ENCODE measurements at places on chromosomes 3 and 15. TPM values are rescaled to one million over a fixed set of nuclear protein-coding genes. Genes with fewer than 3 reads are reported as not detected.

DNA sequence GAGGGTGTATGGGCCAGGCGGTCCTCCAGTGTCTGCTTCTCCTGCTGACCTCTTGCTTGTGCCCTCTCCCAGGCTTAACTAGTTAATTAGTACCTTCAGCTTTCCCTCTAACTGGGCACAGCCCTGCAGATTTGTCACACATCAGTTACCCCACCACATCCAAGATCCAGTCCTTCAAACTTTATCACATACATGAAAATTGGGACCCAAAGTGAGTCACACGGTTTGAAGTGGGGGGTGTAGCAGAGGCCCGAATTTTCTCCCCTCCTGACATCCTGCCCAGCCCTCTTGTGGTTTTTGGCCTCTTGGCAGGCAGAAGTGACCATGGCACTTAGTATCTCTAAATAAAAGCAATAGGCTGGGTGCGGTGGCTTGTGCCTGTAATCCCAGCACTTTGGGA lies 3.9 kb downstream of the MAPKAPK3 start:
- H3K4me3 ChIP-seq = no peak overlapping the region
- H3K27me3 ChIP-seq = no peaks in the 10 kb centered on the region
- no peak for DNase-seq
- H3K36me3 ChIP-seq = no peaks in the 10 kb centered on the region

DNA sequence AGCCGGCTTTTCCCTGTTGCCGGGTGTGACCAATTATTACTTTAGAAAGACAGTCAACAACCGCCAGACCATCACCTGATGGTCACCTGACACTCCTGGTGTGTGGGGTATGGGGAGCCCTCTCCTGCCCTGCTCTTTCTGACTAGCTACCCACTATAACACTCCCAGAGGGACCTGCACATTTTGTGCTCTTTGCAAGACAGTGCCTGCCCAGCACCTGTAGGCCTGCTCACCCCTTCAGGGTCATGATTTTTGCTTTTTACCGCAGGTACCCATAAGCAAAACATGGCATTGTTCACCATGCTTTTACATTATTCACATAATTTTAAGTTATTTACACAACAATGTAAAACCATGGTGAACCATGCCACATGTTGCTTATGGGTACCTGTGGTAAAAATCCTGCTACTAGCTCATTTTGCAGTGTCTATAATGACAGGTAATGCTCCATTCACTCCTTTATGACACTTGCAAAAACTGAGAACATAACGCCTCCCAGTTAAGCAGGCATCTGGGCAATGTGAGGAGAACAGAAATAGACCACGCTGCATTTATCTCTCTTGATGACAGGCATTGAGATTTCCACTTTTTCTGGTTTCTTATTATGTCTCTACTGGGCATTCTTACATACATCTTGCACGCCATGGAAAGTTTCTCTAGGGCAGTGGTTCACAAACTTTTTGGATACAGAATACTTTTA lies 9.9 kb downstream of the CCRL2 start:
- H3K36me3 ChIP-seq = no peaks in the 10 kb centered on the region
- DNase-seq = no peak
- no peak overlapping the region for H3K27ac ChIP-seq
- H3K27me3 ChIP-seq = no peaks in the 10 kb centered on the region
- H3K4me1 ChIP-seq = peaks cover 13% of the 10 kb centered on the region

- no peaks in the 10 kb centered on the region for H3K4me1 ChIP-seq
- DNase-seq = no peak
- no peak overlapping the region for H3K27ac ChIP-seq
- H3K4me3 ChIP-seq = no peak overlapping the region
These were observed 406.7 kb downstream of the OCA2 start for GRCh38 chr15:27692438-27692837.

- no peaks in the 10 kb centered on the region for H3K27me3 ChIP-seq
- H3K27ac ChIP-seq = peak overlapping the region; percentile 83
- peak; percentile 63 for DNase-seq
- H3K4me3 ChIP-seq = peak overlapping the region; percentile 12
- no peaks in the 10 kb centered on the region for H3K36me3 ChIP-seq
These were observed 1.4 kb downstream of the EPHB3 start for GRCh38 chr3:184562878-184563560.

DNA sequence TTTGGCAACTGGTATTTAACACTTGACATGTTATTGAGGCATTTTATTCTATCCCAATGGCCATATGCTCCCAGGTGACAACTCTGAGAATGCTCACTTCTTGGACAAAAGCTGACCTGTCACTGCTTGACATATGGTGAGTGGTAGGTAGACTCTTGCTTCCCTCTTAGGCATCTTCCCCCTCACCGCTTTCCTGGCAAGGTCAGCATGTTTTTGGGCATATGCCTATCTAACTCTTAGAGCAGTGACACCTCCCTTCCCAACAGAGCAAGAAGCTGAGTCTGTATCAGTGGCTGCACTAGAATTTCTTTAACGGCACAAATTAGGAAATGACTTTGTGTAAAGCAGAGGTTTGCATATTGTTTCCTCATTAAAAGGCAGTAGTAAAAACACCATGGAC lies 300.7 kb downstream of the OXSM start:
- no peaks in the 10 kb centered on the region for H3K36me3 ChIP-seq
- no peak overlapping the region for H3K4me3 ChIP-seq
- no peak for DNase-seq
- no peaks in the 10 kb centered on the region for H3K4me1 ChIP-seq
- no peak overlapping the region for H3K27ac ChIP-seq

DNA sequence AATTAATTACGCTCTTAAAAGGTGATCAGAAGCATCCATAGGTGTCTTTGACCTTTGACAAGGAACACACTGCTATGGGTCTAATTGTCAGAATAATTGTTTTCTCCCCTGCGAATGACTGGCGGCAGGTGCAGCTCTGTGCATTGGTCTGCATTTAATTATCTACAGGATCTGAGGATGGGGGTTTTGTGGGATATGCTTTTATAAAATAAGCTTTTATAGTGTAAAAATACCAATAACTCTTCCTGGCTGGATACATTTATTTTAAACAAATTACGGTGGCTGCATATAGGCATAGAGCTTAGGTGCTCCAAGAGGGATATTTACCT lies 201.6 kb upstream of the RGMA start:
- no peak overlapping the region for H3K4me3 ChIP-seq
- peaks cover 10% of the 10 kb centered on the region for H3K4me1 ChIP-seq
- H3K36me3 ChIP-seq = no peaks in the 10 kb centered on the region
- DNase-seq = no peak
- no peak overlapping the region for H3K27ac ChIP-seq

DNA sequence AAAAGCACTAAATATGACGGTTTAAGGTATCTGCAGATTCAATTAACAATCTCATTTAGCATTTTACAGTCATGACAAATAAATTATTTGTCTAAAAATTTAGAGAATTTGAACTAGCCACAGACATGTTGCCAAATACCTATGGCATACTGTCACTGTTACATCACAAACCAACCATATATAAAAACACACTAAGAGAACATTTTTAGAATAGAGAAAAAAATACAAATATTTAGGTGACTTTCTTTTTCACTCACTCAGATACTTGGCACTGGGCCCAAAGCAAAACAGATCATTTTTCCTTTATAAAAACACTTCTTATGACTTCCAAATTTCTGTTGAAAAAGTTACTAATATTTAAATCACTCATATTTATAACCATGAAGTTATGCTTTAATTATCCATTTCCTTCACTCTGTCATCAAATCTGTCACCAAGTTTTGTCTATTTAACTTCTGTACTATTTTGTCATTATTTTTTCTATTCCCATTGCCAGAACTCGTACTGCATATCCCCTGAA lies 644.7 kb downstream of the OTOL1 start:
- no peak overlapping the region for H3K4me3 ChIP-seq
- no peaks in the 10 kb centered on the region for H3K4me1 ChIP-seq
- H3K36me3 ChIP-seq = no peaks in the 10 kb centered on the region

- H3K4me1 ChIP-seq = peaks cover 7% of the 10 kb centered on the region
- no peaks in the 10 kb centered on the region for H3K36me3 ChIP-seq
- no peak for DNase-seq
- H3K27me3 ChIP-seq = no peaks in the 10 kb centered on the region
- no peak overlapping the region for H3K27ac ChIP-seq
These were observed 5.3 kb downstream of the CEP19 start for GRCh38 chr3:196706731-196707130.

GRCh38 chr3:15815696-15816095 lies 17.9 kb upstream of the ANKRD28 start:
- no peaks in the 10 kb centered on the region for H3K36me3 ChIP-seq
- DNase-seq = no peak
- no peaks in the 10 kb centered on the region for H3K27me3 ChIP-seq
- H3K4me1 ChIP-seq = peaks cover 37% of the 10 kb centered on the region

Gene PPP1R14D
- total RNA-seq = not detected

Gene SERPINI1
- total RNA-seq = 10.2 TPM

Gene MAP6D1
- 7.0 TPM for total RNA-seq

Gene SOX14
- total RNA-seq = not detected

Gene MORC1
- not detected for total RNA-seq

Gene LTF
- 8.8 TPM for total RNA-seq

Gene SERPINI2
- 167 TPM for total RNA-seq

Gene DLEC1
- total RNA-seq = 0.78 TPM

Gene GPR160
- total RNA-seq = 26.4 TPM
